ENCODE measurements at places on chromosomes 3 and 15. TPM values are rescaled to one million over a fixed set of nuclear protein-coding genes. Genes with fewer than 3 reads are reported as not detected.

Gene KIF7
- polyA plus RNA-seq: 11.5 TPM

Gene KLF15
- 0.24 TPM for polyA plus RNA-seq

Gene ITGA11
- polyA plus RNA-seq: 5.6 TPM

Gene A4GNT
- polyA plus RNA-seq: not detected

Gene TMIE
- polyA plus RNA-seq: 0.10 TPM

Gene ARPP21
- polyA plus RNA-seq: not detected

Gene GAP43
- polyA plus RNA-seq: 0.51 TPM

Gene ITPKA
- polyA plus RNA-seq: 2.2 TPM

Gene CFAP44
- polyA plus RNA-seq: 1.7 TPM

- no peak for DNase-seq
These were observed 43.2 kb downstream of the EHHADH start for GRCh38 chr3:185210621-185211142.

DNA sequence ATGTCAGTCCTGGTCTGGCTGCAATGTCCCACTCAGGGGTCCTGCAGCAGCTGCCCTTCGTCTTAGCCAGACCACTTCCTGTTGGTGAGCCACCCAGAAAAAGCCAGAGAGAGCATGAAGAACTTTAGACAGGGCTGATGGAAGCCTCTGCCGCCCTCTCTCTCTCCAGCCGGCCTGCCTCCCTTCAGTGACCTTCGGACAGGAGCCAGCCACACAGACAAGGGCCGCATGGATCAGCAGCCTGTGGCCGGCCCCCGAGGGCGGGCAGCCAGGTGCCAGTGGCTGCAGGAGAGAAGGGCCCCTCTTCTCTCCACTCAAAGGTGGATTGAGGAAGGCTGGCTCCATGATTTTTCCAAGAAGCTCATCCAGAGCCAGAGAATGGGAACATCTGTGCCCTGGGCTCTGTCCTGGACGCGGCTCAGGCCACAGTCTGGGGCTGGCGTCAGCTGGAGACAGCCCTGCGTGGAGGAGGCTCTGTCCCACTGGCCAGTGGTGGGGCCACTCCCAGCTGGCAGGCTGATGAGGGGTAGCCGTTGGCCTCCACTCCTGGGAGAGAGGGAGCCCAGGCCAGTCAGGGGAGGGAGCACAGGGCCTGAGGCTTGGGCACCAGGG, 42.9 kb downstream of the ISG20 start:
- DNase-seq: no peak

DNA sequence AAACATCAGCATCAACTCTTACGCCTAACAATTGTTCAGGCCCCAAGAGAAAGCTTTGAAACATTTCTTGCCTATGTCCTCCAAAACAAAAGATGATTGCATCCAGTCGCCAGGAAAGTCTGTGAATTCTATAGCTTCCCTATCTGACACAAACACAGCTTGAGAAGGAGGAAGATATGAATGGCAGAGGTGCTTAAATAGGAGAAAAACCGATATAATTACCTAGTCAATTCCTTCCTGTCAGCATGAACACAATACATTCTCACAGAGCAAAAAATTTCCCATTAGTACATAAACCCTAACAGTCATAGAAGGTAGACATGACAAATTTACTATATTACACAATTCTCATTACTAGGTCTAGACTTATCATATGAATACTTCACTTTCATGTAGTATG, 326.5 kb downstream of the CGGBP1 start:
- DNase-seq: no peak

GRCh38 chr3:183545708-183546107, 9.8 kb downstream of the KLHL6 start:
- DNase-seq: no peak

GRCh38 chr3:184636741-184637316, 75.0 kb downstream of the MAGEF1 start:
- DNase-seq: peak; percentile 77

- DNase-seq: peak; percentile 59
These were observed 4.9 kb upstream of the GTF2A2 start for GRCh38 chr15:59662260-59662659.

DNA sequence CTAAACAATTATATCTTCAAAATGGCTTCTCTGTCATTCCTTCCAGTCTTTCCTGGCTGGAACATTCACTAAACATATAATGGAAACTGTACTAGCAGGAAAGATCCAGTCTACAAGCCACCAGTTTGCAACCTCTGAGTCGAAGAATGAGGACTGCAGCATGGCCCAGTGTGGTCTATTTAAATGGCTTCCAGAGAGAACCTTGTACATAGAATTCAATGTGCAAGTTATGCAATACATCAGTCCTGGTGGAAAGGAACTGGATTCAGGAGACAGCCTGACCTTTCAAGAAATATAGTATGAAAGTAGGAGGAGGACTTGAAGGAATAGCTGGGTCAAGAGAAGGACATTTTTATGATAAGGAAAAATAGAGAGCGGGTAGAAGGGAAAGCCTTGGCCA, 49.9 kb downstream of the NEK10 start:
- no peak for DNase-seq

GRCh38 chr3:144129536-144130214, 158.1 kb downstream of the DIPK2A start:
- no peak for DNase-seq

- peak; percentile 18 for DNase-seq
These were observed 39.3 kb downstream of the CCR1 start for GRCh38 chr3:46168583-46169345.

- DNase-seq: no peak
These were observed 57.3 kb upstream of the MYRIP start for GRCh38 chr3:39752019-39752637.

DNA sequence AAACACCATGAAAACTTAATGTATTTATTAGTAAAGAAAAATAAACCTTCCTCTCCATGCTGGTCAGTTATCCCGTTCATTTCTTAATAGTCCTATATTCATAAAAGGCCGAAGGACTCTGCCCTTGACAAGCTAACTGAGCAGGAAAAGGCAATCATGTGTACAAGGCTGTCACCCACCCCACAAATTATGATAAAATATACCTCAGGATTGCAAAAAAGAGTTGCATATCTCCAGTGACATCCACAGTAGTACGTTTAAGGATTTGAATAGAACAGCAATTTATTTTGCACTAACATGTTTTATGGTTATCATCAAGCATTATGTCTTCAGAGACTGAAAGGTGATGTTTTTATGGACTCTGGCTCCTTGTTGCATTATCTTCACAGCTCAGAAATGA, 157.6 kb downstream of the FOXB1 start:
- DNase-seq: no peak

DNA sequence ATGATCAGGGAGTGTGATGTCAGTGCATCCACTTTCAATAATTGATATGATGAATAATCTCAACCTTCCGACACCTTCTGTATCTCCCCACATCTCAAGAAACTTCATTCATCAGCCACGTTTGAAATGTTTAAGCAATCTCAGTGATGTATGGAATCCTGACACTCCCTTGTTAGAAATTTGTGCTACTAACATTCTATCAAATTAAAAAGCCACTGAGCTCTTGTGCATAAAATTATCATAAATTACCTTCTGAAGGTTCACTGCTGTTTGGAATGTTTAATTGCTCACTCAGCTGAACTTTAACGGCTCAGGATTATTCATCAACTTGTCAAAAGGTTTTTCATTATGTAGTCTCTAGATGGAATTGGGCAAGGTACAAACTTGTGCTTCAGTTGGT, 108.4 kb upstream of the DPH6 start:
- no peak for DNase-seq

GRCh38 chr3:155339052-155339451, 45.6 kb upstream of the STRIT1 start:
- DNase-seq: no peak

- no peak for DNase-seq
These were observed 2.7 kb downstream of the IMPDH2 start for GRCh38 chr3:49026536-49026935.

DNA sequence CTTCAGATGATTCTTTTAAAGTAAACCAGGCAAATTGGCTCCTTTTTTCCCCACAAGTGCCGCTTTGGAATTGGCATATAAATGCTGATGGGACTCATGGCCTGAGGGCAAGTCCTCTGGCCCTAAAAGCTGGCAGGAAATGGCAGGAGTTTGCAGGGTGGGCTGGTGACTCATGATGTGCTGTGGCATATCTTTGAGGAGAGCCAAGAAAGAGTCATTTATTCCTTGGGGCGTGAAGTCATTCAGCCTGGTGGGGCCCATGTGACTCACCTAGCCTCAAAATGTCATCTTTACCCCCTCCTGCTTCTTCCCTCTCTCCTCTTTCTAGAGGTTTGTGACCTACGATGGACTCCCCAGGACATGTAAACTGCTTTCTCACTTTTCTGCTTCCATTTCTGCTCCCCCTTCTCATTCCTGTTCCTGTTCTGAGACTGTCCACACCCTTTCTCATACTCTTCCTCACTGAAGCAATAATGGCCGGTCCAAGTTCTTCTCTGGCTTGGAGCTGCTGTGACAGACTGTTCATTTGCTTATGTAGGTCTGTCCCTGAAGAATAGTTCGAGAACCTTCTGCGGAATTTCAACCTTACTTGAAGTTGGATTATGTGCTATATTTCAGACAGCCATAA, 326.1 kb downstream of the SATB1 start:
- peak; percentile 85 for DNase-seq

DNA sequence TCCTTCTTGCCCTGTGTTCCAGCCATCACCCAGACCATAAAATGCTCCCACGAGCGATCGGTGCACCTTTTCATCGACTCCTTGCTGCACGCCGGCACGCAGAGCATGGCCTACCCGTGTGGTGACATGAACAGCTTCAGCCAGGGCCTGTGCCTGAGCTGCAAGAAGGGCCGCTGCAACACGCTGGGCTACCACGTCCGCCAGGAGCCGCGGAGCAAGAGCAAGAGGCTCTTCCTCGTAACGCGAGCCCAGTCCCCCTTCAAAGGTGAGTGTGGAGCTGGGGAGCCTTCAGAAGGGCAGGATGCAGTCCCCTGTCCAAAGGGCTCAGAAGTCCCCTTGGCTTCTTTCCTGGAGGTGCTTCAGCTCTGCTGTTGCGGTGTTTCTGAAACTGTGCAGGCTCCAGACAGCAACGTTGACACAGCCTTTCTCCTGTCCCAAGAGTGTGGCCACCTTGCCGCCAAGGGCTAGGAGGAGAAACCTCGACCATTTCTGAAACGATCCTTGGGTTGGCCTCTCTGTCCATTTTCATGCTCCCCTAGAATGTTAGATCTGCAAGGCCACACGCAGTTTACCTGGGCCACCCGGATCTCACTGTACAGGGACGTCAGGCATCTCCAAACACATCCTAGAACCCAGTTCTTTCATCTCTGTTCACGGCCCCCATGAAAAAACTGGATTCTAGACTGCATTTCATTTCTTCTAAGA, 116.7 kb downstream of the LIPC start:
- DNase-seq: no peak

DNA sequence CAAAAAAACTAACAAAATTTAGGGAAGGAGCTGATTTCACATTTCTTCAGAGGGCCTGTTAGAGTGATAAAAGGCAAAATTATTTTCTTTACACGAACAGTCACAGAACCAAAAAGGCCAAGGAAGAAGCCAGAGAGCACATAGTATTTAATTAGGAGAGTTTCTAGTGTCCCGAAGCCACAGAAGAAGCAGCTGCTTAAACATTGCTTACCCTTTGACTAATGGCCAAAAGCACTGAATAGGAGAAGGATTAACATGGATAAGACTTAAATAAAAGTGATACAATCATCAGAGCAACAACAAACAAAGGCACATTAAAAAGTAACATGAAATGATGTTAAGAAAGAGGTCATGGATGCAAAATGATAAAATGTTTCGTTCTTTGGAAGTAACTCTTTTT, 98.6 kb downstream of the CHL1 start:
- DNase-seq: no peak

DNA sequence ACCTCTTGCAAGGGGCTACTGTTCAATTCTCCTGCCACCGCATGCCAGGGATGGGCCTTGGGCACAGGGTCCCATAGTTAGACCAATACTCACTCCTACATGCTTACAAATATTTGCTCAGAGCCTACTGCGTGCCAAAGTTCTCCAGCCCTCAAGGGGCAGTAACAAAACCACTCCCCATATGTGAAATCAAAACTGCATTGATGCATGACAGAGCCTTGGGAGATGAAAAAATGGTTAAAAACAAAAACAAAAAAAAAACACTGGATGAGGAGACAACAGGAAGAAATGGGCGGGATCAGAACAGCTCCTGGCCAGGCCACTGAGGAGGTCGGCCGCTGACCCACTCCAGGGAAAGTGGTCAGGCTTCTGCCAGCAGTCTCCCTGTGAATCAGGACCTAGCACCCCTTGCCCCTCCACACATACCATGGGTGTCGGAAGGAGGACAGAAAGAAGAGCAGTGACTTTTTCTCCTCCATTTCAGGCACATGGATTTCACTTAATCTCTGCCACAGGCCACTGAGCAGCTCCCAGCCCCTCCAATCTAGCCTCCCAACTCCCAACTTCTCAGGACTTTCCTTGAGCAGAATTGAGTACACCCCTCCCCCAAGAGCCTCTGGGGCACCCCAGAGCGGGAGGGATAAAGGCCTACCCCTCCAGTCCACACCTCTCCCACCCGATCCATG, 2.8 kb downstream of the PLXNB1 start:
- DNase-seq: no peak

GRCh38 chr3:2099028-2099671, 484 bp downstream of the CNTN4 start:
- no peak for DNase-seq

GRCh38 chr15:33330931-33331330, 20.2 kb downstream of the RYR3 start:
- no peak for DNase-seq

DNA sequence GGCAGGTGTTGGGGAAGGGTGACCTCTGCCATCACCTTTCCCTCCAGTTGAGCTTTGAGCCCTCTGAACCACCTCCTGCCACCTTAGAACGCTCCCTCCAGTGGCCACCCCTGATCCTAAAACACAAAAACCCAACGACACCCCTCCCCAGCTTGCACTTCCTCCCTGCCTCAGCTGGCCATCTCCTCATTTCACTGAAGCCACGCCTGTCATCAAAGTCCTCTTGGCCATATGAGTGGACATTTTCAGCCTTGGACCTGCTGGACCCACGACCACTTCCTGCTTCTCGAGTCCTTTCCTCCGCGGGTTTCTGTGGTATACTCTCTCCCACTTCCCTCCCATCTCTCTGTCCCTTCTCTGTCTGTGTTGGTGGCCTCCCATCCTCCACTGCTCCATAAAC, 48.5 kb upstream of the NR2C2 start:
- no peak for DNase-seq

DNA sequence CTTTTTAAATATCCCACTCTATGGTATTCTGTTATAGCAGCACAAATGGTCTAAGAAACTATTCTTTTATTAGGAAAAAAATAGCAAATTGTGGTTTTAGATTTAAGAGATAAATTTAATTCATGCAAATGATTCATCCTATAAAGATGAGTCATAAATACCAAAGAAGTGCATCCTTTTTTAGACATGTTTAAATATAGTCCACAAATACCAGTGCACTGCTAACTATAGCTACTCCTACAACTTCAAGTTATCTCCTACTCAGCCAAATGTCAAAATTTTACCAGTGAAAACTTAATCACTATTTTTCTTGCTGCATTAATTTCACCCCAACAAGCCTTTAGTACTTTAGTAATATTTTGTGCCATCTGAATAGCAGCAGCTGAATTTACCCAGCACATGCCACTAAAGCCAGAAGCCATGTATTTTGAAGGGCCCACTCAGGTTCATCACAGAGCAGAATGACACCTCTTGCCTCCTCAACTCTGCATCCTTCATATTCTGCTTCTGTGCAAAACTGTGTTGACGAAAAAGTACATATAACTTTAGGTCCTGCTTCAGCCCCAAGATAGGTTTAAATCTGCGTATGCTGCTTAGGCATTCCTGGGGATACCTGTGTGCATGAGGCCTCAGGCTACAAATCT, 24.9 kb downstream of the CX3CR1 start:
- peak; percentile 43 for DNase-seq

GRCh38 chr15:82656641-82657266, 9.6 kb upstream of the CPEB1 start:
- no peak for DNase-seq

GRCh38 chr3:153129426-153129825, 32.6 kb upstream of the RAP2B start:
- no peak for DNase-seq

All from IMR-90 (cell line).